ENCODE measurements at places on chromosomes 16 and 17.

- DNase-seq: no peak
Measured at GRCh38 chr17:81397314-81398175, 2.3 kb downstream of the BAHCC1 start.

DNA sequence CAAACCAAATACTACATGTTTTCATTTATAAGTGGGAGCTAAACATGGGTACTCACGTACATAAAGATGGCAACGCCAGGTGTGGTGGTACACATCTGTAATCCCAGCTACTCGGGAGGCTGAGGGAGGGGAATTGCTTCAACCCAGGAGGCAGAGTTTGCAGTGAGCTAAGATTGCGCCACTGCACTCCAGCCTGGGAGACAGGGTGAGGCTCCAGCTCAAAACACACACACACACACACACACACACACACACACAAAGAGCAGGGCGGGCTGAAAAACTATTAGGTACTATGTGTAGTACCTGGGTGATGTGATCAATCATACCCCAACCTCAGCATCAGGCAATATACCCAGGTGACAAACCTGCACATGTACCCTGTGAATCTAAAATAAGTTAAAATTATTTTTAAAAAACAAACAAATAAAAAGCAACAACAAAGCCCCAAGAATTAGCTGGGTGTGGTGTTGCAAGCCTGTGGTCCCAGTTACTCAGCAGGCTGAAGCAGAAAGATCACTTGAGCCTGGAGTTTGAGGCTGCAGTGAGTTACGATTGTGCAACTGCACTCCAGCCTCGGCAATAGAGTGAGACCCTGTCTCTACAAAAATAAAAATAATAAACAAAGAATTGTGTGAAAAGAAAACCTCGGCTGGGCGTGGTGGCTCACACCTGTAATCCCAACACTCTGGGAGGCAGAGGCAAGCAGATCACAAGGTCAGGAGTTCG, 11.9 kb upstream of the FAAP100 start:
- DNase-seq: peak; percentile 20

- DNase-seq: no peak
Measured at GRCh38 chr17:63495491-63495890, 18.6 kb downstream of the ACE start.

DNA sequence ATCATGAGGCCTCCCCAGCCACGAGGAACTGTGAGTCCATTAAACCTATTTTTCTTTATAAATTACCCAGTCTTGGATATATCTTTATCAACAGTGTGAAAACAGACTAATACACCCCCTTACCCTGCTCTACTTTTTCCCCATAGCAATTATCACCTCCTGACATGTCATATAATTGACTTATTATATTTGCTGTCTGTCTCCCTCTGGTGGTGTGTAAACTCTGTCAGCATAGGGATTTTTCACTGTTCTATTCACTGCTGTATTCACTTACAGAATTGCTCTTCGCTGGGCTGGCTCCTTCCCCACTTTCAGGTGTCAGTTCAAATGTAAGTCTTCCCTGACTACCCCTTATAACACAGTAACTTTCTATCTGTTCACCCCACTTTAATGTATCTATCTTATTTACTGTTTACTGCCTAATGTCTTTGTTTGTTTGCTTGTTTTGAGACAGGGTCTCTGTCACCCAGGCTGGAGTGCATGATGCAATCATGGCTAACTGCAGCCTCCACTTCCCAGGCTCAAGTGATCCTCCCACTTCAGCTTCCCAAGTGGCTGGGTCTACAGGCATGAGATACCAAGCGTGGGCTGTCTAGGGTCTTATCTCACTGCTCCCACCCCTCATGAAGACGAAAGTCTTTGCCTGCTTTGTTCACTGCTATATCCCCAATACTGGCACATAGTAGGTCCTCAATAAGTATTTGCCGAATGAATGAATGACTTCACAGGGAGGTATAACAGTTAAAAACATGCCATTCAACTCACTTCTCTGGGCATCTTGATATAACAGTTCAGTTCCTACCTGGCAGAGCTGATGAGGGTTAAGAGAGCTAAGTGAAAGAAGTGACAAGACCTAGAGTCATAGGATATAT, 52.4 kb upstream of the CDH3 start:
- DNase-seq: peak; percentile 47

DNA sequence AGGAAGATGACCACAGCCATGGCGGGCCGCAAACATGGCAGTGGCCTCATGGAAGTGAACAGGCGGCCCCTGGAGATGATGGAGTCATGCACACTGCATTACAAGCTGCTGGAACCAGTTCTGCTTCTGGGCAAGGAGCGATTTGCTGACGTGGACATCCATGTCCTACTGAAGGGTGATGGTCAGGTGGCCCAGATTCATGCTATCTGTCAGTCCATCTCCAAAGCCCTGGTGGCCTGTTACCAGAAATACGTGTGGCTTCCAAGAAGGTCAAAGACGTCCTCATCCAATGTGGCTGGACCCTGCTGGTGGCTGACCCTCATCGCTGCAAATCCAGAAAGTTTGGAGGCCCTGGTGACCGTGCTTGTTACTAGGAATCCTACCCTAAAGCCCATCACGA, 13.4 kb upstream of the WSB1 start:
- DNase-seq: no peak

- DNase-seq: no peak
Measured at GRCh38 chr17:77126519-77126918, 14.2 kb upstream of the SEC14L1 start.

GRCh38 chr17:69236946-69237345, 8.3 kb upstream of the ABCA10 start:
- DNase-seq: no peak

GRCh38 chr17:82105417-82105881, 7.4 kb upstream of the FASN start:
- no peak for DNase-seq

GRCh38 chr16:85353839-85354685, 241.8 kb upstream of the CIBAR2 start:
- no peak for DNase-seq

GRCh38 chr16:62568926-62569325, 532.7 kb upstream of the CDH8 start:
- no peak for DNase-seq

DNA sequence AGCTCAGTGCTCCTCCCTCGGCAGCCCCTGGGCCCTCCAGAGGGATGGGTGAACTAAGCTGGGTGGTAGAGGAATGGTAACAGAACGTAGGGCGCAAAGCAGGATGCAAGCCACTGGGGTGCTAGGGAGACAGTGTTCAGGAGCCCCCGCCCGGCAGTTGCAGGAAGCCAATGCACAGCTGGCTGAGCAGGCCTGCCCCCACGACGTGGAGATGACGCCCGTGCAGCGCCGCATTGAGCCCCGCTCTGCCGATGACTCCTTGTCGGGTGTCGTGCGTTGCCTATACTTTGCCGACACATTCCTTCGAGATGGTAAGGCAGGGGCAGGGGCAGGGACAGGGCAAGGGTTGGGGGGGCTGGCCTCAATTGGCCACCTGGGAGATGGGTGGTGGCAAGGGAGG, 12.9 kb downstream of the LLGL1 start:
- no peak for DNase-seq

DNA sequence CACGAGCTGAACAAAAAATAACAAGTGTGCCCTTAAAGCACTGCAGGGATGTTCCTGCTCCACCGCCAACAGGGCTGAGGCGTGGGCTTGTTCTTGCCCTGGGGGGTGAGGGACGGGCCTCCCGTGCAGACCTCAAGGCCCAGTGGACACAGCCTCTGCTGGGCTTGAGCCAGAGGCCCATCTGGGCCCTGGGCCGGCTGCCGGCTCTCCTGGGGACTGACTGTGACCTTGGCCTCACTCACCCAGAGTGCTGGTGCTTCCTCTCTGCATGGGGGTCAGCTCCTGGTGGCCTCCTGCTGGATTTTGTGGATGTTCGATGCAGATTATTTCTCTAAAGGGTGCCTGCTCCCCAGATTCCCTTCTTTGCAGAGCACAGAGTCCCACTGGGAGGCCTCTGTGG, 54.2 kb upstream of the CDR2 start:
- DNase-seq: no peak

DNA sequence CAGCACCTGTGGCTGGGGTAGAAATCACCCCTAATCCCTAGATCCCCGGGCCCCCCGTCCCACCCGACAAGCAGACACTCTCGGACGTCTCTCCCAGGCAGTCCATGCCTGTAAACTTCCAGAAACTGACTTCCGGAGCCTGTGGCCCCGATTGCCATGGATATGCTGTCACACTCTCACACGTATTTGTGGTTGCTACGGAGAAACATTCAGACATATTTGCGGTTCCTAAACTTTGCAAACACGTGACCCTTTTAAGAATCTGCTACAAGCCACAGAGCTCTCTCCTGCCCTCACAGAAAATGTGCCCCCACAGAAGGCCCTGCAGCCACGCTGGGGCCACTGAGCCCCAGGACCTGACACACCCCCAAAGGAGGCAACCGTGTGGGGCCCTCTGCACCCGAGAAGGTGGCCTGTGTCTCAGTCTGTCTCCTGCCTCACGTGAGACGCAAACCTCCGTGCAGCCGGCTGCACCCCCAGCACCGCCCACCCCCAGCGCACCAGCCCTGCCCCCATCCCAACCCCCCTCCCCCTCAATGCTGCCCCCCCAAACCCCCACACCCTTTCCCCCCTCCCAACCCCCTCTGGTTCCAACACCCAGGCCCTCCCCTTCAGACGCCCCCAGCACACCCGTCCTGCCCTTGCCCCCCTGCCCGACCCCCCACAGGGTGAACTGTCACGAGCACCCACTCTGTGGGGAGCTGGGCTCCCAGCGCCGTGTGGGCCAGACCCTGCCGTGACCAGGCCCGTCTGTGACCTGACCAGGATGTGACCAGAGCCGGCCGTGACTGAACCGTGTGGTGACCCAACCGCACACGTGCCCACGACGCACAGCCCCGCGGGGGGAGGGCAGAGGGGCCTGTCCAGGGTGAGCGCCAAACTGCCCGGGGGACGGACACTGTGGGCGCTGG, 66.3 kb upstream of the METRNL start:
- no peak for DNase-seq

DNA sequence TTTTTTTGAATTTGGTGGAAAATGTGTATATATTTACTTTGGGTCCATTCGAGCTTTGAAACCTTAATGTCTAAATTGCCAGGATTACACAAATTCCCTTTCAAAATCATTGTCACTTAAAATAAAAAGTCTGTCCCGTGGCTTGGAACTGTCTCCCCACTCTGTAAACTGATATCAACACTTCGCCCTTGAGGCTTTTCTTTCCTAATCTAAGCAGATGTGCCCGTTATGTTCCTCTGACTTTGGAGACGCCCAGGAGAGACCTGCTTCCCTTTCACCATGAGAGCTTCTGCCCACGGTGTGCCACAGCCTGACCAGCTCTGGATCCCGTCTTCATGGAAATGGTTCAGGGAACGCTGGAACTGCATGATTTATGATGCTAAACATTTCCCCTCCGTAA, 151.3 kb downstream of the C16orf95 start:
- no peak for DNase-seq

- DNase-seq: no peak
Measured at GRCh38 chr16:85461022-85461813, 151.9 kb upstream of the GSE1 start.

- DNase-seq: no peak
Measured at GRCh38 chr17:50022463-50023130, 27.6 kb upstream of the DLX3 start.

- DNase-seq: no peak
Measured at GRCh38 chr17:17320911-17321220, 17.7 kb downstream of the NT5M start.

DNA sequence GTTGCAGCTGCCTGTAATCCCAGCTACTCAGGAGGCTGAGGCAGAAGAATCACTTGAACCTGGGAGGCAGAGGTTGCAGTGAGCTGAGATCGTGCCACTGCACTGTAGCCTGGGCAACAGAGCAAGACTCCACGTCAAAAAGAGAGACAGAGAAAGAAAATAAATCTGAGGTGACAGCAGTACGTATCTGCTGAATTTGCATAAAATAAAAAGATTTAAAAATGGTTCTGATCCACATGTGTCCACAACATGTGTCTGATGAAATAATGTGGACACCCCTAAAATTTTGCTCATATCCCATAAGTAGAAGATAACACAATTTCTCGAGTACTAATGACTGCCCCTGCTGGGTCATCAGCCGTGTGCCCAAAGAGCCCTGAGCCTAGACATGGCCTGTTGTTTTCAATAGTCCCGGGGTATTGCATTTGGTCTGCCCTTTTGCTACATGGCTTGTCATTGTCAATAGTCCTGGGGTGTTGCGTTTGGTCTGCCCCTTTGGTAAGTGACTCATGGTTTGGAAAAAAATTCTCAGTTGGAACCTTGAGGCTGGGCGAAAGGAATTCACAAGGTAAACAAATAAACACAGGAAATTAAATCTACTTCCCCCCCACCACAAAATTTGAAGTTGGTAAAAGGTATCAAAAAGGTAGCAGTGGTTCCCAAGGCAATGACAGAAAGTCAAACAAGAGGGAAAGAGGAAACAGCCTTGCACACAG, 434.6 kb upstream of the MAF start:
- DNase-seq: no peak

DNA sequence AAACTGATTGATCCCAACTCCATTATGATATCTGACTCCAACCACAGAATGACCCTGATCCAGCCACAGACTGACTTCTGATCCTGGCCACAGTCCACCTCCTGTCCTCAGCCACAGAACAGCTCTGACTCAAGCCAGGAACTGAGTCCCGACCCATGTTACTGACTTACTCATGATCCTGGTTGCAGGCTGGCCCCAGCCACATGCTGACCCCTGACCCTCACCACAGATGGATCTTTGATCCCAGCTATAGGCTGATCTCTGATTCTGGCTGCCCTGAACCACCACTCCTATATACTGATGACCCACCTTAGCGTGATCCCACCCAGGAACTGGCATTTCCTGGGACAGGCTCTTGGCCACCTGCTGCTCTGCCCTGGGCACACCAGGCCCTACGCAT, 32.2 kb upstream of the IL21R start:
- no peak for DNase-seq

- no peak for DNase-seq
Measured at GRCh38 chr16:78998879-78999278, 601.7 kb downstream of the MAF start.

DNA sequence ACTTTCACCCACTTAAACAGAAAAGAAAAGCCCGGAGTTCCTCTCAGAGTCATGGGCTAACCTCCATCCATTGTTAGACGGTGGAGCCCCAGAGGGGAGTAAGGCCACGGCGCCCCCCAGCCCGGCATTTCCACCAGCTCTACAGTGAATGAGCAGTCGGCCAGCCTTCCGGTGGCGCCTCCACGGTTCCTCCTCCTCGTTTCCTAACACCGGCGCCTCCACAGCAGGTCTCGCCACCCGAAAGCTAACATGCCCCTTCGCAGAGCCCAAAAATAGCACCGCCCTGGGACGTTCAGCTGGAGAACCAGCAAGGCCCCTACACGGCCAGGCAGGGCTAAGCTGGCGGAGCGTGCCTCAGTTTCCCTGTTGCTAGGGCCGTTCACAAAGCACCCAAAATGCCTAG, 858 bp downstream of the MMD start:
- peak; percentile 42 for DNase-seq

DNA sequence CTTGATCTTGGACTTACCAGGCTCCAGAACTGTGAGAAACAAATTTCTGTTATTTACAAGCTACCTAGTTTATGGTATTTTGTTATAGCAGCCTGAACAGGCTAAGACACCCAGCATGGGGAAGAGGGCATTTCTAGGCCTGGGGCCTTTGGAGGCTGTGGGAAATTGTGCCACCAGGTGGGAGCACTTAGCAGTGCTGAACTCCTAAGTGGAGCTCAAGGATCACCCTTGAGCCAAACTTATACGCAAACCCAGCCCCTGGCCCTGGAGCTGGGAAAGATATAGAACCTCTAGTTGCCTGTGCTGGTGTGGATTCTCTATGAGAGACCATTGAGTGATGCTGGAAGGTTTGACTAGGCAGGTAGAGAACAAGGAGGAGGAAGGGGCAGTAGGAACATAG, 36.1 kb downstream of the MIS12 start:
- no peak for DNase-seq

GRCh38 chr17:896953-897661, 82.5 kb downstream of the NXN start:
- peak; percentile 1 for DNase-seq
